H4 (cell line): ENCODE measurements at places on chromosomes 6 and 20. TPM values are rescaled to one million over a fixed set of nuclear protein-coding genes. Genes with fewer than 3 reads are reported as not detected.
A peak's percentile ranks its signal among the peaks of the same experiment; 100 is the strongest.

DNA sequence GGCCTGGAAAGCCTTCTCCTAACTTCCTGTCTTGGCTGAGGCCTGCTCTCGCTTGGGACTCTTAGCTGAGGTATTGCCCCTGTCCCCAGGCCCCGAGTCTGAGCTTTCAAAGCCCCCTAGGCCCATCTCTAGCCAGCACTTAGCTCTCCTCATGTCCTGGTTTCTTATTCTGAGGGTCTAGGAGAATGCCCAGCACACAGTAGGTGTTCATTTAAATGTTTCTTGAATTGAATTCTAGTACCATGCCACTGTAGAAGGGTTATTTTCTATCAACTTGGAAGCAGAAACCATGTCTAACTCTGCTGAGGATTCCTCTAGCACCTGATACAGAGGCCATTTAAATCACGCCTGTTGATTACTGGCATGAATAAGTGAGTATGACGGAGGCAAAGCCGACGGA is 98.5 kb downstream of the VEGFA start:
- no peak for DNase-seq

DNA sequence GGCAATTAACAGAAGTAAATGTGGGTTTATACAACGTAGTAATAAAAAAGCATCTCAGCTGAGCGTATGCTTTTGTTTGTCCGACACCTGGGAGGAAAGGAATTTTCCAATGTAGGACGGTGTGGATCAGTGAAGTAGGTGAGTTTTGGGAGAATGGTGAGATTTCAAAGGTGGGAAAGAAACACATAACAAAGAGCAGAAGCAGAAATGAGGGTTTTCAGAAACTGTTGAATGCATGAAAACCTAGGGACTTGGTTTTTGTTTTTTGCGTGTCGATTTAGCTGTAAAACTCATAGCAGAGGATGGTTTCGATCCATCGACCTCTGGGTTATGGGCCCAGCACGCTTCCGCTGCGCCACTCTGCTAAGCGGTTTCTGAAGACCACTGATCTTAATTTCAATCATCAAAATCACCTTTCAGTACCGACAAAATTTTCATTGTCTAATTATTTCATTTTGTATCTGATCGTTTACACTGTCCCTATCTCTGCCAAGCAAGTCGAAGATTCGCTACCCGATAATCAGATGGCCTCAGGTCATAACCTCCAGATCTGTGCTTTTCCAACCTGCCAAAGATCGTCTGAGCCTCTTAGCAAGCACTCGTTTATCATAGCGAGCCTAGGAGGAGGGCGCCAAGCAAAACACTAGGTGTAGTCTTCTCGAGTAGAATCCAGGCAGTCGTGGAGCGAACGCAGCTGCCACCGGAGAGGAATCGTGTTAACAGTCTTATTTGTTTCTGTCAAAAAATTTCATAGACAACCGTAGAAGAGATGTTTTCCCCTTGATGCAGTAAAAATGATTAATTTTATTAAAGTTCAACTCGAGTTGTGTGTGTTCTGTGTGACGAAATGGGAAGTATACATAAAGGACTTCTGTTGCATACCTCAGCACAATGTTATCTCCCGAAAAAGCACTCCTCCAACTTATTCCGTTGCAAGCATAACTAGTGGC is 20.9 kb upstream of the POM121L2 start:
- DNase-seq: peak; percentile 69

- no peak for DNase-seq
These were observed 196.9 kb upstream of the ZNF184 start for GRCh38 chr6:27669624-27670301.

DNA sequence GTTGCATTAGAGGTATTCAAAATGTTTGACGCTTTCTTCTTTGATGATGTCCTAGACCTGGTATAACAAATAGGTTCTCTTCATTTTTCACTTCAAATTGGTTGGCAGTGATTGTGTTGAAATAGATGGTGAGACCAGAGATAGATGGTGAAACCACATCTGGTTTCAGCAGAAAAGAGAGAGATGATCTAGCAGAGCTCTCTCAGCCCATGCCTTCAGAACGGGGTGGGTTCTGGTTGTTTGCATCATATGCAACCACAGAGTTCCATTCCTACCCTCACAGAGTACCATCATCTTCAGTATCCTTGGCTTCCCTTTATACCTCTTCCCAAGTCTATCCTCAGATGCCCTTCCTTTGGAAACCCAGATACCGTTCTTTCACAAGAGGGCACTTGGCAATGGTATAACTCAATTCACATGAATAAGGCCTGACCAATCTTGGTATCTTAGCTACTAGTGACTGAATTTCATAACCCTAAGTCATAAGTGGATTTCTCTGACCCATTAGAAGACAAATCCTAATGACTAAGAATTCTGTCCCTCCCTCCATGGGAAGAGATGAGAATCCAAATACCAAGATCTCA is 93.7 kb downstream of the UBE3D start:
- no peak for DNase-seq

- DNase-seq: no peak
These were observed 99.1 kb downstream of the ADGB start for GRCh38 chr6:146697921-146698320.

GRCh38 chr6:34859951-34860350 is 27.9 kb downstream of the TAF11 start:
- no peak for DNase-seq

- DNase-seq: no peak
These were observed 58.6 kb upstream of the DACT2 start for GRCh38 chr6:168377856-168378832.

- no peak for DNase-seq
These were observed 38.9 kb upstream of the NKAIN2 start for GRCh38 chr6:123764722-123765121.

- DNase-seq: no peak
These were observed 2.6 kb downstream of the TFEB start for GRCh38 chr6:41732591-41733359.

DNA sequence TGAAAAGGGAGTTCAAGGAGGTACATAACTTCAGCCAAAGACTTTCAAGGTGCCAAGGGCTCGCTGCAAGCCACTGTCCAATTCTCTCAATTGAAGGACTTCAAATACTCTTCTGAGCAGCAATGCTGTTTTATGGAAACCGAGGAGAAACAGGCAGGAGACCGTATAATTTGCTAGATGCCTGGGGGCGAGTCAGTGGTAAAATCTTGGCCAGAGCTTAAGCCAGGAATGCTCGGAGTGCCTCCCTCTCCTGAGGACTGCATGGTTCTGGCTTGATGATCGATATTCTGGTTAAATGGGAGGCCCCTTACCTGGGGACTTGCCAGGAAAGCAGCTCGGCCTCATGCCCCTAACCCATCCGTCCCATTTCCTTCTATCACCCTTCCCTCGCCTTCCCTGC is 35.8 kb upstream of the NOP56 start:
- DNase-seq: no peak

DNA sequence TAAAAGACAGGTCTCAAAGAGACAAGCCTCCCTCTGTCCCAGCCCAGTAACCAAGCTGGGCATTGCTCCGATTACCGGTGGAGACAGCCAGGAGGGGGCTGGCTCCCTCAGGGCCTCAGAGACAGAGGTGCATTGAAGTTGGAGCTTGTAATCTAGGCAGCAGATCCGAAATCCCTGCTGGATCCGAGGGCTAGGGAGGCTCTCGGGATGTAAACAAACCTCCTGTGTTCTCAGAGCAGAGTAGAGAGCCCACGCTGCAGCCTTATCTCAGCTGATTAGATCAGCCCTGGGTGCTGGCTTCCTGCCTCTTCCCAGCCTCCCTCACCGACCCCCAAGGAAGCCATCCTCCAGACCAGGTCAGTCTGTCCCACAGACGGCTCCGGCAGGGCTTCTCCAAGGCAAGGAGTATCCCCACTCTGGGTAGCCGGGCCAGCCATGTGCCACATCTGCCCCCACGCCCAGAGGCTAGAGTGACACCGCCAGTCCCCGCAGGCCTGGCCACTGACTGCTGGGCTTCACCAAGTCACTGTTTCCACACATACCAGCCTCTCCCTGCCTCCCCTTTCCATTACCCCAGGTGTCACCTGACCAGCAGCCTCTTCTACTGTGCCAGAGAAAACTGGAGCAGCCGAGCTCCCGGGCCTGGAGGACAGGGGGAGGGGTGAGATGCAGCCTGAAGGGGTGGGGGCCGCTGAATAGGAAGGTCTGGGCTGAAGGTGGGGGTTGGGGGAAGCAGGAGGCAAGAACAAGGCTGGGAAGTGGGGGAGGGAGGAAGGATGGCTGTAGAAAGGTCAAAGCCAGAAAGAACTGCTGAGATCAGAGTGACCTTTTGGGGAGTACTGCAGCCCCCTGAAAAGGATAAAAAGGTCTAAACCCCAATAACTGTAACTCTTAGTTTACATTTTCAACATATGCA is 6.0 kb downstream of the SDC4 start:
- peak; percentile 81 for DNase-seq

DNA sequence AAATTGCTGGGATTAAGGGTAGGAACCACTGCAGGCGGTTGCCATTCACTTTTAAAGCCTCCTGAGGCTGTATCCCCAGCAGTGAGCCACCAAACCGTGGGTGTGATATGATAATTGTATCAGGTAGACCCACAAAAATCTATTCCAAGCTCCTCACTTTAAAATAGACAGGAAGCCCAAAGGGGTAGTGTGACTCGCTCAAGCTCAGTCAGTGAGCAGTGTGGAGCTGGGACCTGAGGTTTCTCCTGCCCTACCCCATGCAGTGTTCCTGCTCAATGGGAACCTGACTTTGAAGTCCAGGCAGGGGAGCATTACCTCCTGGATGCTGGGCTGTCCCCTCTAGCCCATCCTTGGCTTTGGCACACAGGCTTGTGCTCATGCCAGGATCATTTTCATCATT is 14.9 kb upstream of the MAPRE1 start:
- DNase-seq: no peak

DNA sequence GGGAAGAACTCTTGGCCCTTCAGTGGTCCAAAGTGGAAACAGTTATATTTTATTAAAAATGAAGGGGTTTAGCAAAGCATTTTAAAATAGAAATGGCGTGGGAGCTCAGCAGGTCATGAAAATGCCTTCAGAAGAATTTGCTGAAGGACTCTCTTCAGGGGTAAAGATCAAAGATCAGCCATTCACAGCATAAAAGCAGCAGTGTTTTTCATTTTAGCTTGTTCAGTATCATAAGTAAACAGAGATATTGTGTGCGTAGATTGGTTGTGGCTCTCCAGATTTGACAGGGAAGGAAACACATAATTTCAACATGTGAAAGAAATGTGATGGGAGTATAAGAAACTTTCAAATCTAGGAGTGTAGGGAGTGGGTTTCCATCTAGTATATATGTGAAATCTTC is 519.2 kb upstream of the MAP3K7 start:
- DNase-seq: no peak

DNA sequence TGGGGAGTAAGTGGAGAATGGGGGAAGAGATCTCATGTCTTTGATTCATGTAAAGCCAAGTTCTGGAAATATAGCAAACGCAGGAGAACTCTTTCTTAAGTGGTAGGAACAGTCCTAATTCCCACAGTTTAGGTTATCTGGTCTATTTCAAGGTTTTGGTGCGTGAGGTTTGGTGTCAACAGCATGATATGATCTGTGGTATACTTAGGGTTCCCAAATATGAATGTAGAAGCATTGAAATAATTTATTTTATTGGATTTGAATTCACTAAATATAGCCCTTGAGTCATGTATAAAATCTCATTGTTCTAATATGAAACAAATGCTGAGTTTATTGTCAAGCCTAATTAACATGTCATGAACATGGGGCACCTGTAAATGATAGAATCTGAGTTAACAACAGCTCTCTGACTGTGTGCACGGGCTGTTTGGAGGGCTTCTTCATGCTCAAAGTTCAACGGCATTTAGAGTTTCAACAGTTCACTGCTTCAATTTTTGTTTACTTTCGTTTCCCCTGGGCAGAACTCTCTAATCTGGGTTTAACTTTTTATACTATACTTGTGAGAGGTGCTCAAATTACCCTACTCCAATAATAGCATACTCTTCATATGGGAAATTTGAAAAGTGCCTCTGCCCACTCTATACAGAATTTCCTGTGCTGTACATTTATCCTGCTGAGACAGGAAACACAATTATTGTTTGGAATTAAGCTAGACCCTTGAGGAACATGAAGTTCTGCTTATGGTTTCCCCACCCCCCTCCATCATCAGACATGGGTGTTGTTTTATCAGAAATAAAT is 236.3 kb upstream of the ZNF217 start:
- DNase-seq: peak; percentile 35

GRCh38 chr6:138162111-138162954 is 594 bp downstream of the ARFGEF3 start:
- no peak for DNase-seq

GRCh38 chr6:14521141-14521540 is 403.6 kb downstream of the CD83 start:
- DNase-seq: no peak

GRCh38 chr6:42690151-42690702 is 32.2 kb downstream of the PRPH2 start:
- no peak for DNase-seq

DNA sequence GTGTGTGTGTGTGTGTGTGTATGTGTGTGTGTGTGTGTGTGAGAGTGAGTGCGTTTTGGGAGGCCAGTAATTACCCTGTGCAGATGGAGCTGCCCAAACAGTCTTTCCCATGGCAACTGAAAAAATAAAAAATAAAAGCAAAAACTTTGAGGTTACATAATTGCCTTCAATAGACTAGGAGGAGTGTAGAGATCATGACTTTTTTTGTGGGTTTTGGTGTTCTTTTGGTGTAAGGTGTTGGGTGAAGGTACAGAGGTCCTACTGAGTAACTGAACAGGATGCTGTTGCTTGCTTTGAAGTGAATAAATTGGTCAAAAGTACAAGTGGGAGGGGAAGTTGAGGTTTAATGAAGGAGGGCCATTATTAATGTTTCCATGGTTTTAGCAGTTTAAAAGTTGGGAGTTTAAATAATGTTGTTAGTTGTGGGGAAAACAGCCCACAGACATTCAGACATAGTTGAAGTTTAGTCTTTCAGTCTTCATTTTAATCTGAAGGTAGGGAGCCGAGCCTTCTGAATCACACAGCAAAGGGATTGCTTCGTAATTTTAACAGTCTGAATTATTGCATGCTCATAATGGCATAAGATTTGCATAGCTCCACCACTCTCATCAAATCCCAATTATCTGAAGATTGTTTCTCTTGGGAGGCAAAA is 251.4 kb downstream of the PRL start:
- no peak for DNase-seq

Gene KCNS1
- not detected in 2 replicates for total RNA-seq

Gene HFE
- total RNA-seq: 7.8 and 13.4 TPM in 2 replicates

Gene PHACTR3
- total RNA-seq: 0.29 TPM in 1 of 2 replicates, not detected in the other

Gene PRSS16
- total RNA-seq: 3.4 and 5.2 TPM in 2 replicates

Gene F13A1
- 0.02 TPM in 1 of 2 replicates, not detected in the other for total RNA-seq

Gene PRND
- total RNA-seq: 0.02 TPM in 1 of 2 replicates, not detected in the other

Gene PRPH2
- not detected in 2 replicates for total RNA-seq

Gene CARMIL1
- 7.5 and 8.6 TPM in 2 replicates for total RNA-seq
